Colonic mucosa (tissue), 4 donors: ENCODE measurements at places on chromosomes 6 and 20.

DNA sequence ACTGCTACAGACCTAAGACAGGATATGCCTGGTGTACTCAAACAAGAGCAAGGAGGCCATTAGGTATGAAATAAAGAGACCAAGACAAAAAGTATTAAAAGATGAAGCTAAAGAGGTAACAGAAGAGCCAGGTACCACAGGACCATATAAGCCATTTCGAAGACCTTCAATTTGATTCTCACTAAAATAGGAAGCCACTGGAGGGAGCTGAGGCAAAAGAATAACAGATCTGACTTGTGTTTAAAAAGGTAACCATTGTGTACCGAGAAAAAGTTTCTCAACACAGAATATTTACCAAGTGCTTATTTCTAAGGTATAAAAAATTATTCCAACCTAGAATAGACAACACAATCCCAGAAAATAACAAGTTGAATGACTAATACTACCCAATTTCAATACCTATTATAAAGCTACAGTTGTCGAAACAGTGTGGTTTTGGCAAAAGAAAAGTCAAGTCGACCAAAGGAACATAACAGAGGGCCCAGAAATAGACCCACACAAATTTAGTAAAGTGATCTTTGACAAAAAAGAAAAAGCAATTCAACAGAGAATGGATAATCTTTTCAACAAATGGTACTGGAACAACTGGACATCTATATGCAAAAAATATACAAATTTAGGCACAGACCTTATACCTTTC, 125.3 kb upstream of the DST start:
- no peak overlapping the region for H3K4me3 ChIP-seq
- H3K4me1 ChIP-seq: no peaks in the 10 kb centered on the region
- no peaks in the 10 kb centered on the region for H3K27me3 ChIP-seq

DNA sequence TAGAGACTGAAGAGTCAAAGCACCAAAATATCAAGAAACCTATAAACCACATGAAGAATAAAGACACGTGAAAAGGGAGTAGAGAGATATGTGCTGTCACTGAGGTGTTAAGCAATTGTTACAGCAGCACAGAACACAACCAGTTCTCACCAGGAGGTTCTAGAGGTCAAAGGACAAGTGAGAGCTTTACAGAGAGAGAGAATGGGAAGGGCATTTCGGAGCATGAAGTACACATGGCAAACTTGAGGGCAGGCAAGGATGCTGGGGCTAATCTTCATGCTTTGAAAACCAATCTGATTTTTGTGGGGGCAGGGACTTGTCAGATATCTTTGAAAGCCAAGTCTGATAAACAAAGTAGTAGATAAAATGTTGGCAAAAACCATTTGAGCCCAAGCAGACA, 142.3 kb upstream of the NRSN1 start:
- H3K4me1 ChIP-seq: no peaks in the 10 kb centered on the region
- H3K27me3 ChIP-seq: no peaks in the 10 kb centered on the region
- no peak overlapping the region for H3K4me3 ChIP-seq
- H3K27ac ChIP-seq: no peak overlapping the region

DNA sequence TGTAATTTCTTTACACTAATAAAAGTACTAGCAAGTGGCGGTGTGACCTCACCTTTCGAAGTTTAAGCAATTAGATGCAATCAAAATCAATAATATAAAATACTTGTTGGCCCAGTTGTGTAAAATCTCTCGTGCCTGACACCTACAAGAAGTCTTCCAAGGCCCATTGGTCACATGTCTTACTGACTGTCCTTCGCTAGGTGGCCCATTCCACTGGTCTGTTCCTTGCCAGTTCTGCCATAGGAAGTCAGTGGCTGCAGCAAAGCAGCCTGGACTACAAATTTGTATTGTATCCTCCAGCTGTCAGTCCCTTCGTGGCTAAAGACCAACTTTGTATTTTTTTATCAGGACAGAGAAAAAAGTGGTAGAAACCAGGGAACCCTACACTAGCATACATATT, 61.8 kb downstream of the CYB5R4 start:
- H3K4me1 ChIP-seq: no peaks in the 10 kb centered on the region
- no peaks in the 10 kb centered on the region for H3K36me3 ChIP-seq
- H3K27ac ChIP-seq: no peak overlapping the region

- no peaks in the 10 kb centered on the region for H3K4me1 ChIP-seq
- no peak for DNase-seq
- H3K27me3 ChIP-seq: no peaks in the 10 kb centered on the region
Measured at GRCh38 chr6:127857051-127857637, 43.7 kb downstream of the THEMIS start.

DNA sequence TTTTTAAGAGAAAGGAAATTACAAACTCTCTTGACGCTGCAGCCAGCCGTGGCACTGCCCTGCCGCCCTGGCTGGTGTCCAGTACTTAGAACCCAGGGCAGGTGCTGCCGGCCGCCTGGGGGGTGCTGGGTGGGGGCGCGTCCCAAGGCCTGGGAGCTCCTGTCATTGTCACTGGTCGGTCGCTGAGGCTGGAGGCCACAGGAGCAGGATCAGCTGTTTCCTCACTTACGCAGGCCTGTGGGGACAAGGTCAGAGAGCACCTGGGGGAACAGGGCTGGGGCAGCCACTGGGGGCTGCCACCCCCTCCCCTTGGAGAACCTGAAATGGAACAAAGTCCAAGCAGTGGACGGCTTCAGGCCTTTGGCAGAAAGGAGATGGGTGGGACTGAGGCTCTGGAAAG, 5.6 kb downstream of the BIRC7 start:
- H3K27me3 ChIP-seq: peaks cover under 1% of the 10 kb centered on the region

DNA sequence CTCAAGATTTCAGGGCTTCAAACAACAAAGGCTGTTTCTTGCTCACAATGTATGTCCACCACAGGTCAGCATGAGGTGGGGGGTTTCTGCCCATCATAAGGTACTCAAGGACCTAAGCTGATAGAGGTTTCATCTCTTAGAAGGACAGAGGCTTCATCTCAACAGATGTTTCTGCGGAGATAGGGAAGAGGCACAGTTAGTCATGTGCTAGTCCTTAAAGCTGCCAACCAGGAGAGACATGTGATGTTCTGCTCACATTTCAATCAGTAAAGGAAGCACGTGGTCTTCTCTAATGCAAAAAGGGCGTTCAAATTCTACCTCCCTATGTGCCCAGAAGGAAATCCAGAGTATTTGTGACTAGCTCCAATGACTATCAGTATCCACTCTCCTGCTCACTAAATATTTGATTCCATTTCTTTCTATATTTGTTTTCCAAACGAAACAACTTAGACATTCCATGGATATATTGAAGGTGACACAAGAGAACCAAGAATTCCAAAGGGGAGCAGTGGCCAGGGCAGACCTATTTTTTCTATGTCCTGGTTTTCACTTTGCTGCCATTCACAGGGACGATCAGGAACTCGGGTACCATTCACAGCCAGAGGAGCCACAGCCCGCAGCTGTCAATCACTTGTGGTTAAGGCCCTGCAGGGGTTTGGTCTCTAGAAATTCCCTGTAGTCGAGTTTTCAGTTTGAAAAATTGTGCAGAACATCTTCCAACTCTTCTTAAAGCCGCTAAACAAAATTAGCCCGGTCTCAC, 173.2 kb upstream of the FOXA2 start:
- no peak for DNase-seq
- no peak overlapping the region for H3K27ac ChIP-seq
- no peaks in the 10 kb centered on the region for H3K27me3 ChIP-seq
- H3K36me3 ChIP-seq: no peaks in the 10 kb centered on the region
- no peak overlapping the region for H3K4me3 ChIP-seq

DNA sequence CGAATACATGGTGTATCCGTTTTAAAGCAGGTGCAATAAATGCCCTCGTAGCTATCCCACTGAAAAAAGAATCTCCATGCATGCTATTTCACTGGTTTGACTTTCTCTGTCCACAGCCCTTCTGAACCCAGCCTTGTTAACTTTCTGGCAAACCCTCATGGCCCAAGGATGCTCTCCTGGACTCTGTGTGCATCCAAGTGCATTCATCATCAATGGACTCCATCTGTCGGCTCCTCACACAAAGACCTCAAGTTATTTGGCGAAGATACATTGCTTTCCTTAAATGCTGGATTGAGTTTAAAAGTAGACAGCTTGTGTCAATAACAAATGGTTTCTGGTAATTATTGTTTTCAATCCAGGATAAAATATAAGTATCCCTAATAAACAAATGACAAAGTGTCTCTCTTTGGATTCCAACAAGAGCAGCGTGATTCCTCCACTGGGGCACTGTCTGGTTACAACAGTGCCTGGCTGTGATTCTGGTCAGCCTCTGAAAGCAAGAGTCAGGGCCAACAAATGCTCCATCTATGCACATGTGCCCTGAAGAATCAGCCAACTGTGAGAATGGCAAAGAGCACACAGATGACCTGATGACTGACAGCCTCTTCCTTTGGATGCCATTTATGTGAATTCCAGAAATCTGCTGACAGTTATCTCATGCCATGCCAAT, 55.7 kb downstream of the FYN start:
- H3K4me3 ChIP-seq: no peak overlapping the region
- no peaks in the 10 kb centered on the region for H3K36me3 ChIP-seq
- H3K27me3 ChIP-seq: no peaks in the 10 kb centered on the region

- H3K4me3 ChIP-seq: no peak overlapping the region
- H3K27me3 ChIP-seq: no peaks in the 10 kb centered on the region
- H3K27ac ChIP-seq: no peak overlapping the region
- no peaks in the 10 kb centered on the region for H3K36me3 ChIP-seq
- DNase-seq: no peak
Measured at GRCh38 chr6:100382767-100383195, 81.9 kb downstream of the SIM1 start.
